ENCODE measurements at places on chromosomes 3 and 15.

- DNase-seq = no peak
Observed at GRCh38 chr15:49987198-49987785, 131.7 kb downstream of the ATP8B4 start.

- DNase-seq = no peak
Observed at GRCh38 chr15:46386356-46386755, 751.5 kb downstream of the SQOR start.

GRCh38 chr3:174111776-174112175 is 714.2 kb downstream of the NLGN1 start:
- no peak for DNase-seq

- DNase-seq = no peak
Observed at GRCh38 chr3:168859143-168859542, 763.4 kb upstream of the GOLIM4 start.

DNA sequence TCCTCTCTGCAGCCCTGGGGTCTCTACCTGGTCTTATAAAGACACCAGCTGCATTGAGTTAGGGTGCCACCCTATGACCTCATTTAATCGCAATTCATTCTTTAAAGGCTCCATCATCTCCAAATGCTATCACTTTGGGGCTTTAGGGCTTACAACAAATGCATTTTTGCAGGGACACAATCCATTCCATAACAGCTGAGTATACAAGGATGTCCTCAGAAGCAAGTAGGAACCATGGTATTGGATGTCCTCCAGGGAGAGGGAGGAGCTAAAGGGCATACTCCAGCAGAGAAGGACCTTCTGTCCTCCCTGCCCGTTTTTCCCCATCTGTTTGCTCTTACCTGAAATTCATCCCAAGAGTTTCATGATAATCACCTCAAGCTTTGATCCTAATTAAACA is 30.3 kb downstream of the UMPS start:
- no peak for DNase-seq

DNA sequence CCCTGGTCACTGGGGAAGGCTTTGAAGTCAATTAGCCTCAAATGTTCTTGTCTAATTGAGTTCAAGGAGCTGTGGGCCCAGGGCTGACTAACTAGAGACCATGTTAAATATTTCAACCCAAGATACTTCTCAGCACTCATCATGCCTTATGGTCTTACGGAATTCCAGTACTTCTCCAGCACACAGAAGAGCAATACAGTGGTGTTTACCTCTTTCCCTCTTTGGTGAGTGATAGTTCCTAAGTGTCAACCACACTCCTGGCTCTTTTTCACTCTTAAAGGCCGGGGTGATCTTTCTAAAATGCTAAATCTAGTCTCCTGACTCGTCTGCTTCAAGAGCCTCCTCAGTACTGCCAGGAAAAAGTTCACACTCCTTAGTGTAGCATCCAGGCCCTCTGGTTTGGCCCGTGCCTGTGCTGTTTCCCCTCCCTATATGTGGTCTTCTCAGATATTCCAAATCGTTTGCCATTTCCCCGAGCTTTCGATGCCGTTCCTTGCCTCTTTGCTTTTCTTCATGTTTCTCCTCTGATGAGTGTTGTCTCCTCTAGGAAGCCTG is 4.7 kb downstream of the MYZAP start:
- no peak for DNase-seq

- DNase-seq = no peak
Observed at GRCh38 chr15:68834346-68834745, 13.7 kb upstream of the ANP32A start.

- DNase-seq = no peak
Observed at GRCh38 chr3:4718179-4718736, 225.1 kb downstream of the ITPR1 start.

Measured in NCI-H1436 treated with DMSO at 0.1 percent for 48 hours (cell line).